ENCODE measurements at places on chromosomes 3 and 15. TPM values are rescaled to one million over a fixed set of nuclear protein-coding genes. Genes with fewer than 3 reads are reported as not detected.

The CCDC191 gene
- 8.6 TPM for total RNA-seq

The OSTN gene
- not detected for total RNA-seq

DNA sequence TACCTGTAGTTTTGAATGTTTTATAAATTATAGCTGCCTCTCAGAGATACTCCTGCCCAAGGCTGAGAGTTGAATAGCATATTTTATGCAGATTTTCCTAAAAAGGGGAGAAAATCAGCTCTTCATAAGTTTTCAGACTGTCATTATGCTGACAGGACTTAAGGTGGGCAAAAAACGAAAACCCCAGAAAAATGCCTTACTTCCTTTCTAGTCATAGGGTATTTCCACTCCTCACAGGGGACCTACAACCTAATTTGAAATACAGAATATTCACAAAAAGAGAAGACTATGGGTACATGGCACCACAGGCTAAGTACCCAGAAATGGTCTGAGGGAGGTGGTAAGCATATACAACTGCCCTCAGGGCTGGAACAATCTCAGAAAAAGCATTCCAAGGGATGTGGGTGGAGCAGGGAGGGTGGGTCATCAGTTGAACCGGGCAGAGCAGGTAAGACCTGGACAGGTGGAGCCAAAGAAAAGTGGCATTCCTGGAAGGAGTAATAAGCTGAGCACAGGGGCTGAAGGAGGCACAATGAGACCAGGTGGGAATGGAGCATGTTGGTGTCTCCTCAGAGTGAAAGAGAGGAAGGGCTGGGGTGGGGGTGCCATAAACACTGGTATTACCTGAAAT is 10.6 kb upstream of the OXSR1 start:
- no peak for DNase-seq

GRCh38 chr15:77455696-77456321 is 35.1 kb downstream of the HMG20A start:
- DNase-seq = no peak

- no peak for DNase-seq
These were observed 3.2 kb downstream of the TM4SF19 start for GRCh38 chr3:196334982-196335381.

The KIF15 gene
- total RNA-seq = 2.2 TPM

The EPHB3 gene
- 17.7 TPM for total RNA-seq

Data from vagina (tissue), 2 donors.